ENCODE measurements at places on chromosomes 3 and 15.

- DNase-seq = no peak
These were observed 454.9 kb downstream of the IL5RA start for GRCh38 chr3:2655229-2655701.

- no peak for DNase-seq
These were observed 48.1 kb downstream of the ADAMTS7 start for GRCh38 chr15:78762985-78763795.

- DNase-seq = no peak
These were observed 21.4 kb downstream of the CCR1 start for GRCh38 chr3:46186471-46187340.

DNA sequence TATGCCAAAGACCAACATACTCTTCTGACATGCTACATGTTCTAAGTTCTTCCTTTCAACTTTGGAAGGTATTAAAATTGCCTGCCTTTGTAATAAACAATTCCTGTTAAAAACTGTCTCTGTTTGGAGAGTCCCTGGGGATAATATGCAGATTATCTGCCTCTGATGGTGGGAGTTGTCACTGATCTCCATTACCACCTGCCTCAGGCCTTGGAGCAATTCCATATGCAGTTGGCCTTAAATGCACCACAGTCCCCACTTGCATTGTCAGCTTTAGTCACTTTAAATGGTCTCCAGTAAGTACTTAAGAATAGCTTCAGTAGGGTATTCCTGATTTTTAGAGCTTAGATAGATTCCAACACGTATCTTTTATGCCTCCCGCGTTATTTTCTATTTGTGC is 121.1 kb upstream of the GOLIM4 start:
- DNase-seq = no peak

DNA sequence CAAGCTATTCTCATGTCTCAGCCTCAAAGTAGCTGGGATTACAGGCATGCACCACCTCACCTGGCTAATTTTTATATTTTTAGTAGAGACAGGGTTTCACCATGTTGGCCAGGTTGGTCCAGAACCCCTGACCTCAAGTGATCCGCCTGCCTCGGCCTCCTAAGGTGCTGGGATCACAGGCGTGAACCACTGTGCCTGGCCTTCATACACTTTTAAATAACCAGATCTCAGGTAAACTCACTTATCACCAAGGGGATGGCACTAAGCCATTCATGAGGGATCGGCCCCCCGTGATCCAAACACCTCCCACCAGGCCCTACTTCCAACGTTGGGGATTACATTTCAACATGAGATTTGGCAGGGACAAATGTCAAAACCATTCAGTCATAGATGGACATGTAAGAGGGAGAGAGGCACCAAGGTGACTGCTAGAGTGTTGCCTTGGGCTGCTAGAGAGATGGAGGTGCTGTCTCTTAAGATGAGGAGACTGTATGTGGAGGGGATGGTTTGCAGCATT is 13.3 kb upstream of the DOCK3 start:
- DNase-seq = no peak

- no peak for DNase-seq
These were observed 22.6 kb upstream of the MANF start for GRCh38 chr3:51362476-51362875.

GRCh38 chr3:98984024-98984423 is 82.5 kb upstream of the DCBLD2 start:
- no peak for DNase-seq

DNA sequence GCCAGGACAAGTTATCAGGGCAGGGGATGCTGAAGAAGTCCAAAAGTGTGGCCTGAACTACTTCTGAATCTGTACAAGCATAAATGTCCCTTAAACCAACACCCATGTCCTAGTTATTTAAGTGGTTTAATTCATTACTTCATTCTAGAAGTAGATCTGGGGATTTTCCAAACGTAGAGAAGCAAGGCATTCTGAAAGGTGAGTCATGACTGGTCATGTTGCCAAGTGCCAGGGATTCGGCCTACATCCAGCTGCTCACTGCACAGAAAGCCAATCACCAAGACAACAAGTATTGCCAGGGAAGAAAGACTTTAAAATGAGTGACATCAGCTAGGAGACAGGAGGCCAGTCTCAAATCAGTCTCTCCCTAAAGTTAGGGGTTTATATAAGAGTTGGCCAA is 396.6 kb downstream of the GABRB3 start:
- no peak for DNase-seq

GRCh38 chr3:192130534-192131132 is 596.7 kb downstream of the FGF12 start:
- DNase-seq = peak; percentile 3

GRCh38 chr15:83956887-83957286 is 278.7 kb upstream of the GOLGA6L4 start:
- no peak for DNase-seq

DNA sequence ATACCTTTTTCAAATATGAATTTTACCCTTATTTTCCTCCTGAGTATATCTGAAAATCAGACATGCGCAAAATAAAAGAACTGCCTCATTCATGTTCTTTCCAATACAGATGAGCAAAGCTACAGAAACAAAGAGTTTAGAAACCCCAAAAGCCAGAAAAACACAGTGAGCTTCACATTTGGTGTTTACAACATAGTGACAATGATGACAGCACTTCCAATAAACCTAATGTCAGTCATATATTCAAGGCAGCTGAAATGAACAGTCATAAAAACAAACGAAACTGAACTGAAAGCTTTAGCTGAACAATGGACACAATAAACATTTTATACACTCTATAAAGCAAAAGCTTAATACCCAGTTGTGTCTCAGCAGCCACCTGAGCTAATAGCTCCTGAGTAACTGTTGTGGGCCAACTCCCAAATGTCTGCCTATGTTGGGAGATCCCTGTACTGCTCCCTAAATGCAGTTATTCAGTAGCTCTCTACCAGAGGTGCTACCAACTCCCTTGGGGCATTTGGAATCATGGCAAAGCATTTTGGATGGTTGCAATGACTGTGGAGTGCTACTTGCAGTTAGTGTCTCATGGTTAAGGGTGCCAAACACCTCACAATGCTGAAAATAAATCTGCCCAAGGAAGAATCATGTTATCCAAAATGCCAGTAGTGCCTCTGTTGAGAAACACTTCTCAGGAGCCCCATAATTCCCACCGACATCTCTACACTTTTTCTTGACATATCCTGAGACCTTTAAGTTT is 131.5 kb downstream of the TGFBR2 start:
- DNase-seq = no peak

DNA sequence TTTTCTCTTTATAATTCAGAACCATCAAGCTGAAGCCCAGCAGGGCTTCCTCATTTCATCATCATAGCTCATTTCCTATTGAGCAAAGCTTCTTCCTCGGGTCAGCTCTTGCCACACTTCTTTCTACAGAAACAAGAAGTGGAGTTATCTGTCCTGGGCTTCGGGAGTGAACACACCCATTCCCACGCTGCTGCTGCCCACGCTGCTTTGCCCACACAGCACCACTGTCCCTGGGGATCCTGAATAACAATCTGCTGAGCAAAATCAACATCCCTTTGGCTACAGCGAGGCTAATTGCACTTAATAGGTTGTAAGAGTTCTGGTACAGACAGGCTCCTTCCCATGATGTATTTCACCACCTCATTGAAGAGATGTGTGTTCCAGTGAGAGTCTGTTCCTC is 23.7 kb downstream of the CEP19 start:
- no peak for DNase-seq

DNA sequence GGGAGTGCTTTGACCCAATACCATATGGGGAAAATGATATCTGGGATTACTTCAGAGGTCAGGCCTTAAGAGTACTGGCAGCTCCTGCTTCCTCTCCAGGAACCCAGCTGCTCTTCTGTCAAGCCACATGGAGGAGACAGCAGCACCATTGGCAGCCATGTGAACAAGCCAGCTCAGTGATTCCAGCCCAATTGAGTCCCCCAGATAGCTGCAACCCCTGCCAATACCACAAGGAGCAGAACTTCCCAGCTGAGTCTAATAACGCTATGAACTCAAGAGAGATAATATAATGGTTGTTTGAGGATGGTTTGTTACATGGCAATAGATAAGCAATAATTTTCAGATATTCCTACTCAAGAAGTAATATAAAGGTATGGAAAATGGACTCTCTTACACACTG is 126.8 kb upstream of the CPNE4 start:
- DNase-seq = no peak

GRCh38 chr3:13005301-13005700 is 67.9 kb downstream of the IQSEC1 start:
- DNase-seq = no peak

GRCh38 chr3:39254806-39255449 is 24.9 kb downstream of the CX3CR1 start:
- DNase-seq = no peak

- no peak for DNase-seq
These were observed 162.2 kb downstream of the VGLL4 start for GRCh38 chr3:11481556-11481955.

DNA sequence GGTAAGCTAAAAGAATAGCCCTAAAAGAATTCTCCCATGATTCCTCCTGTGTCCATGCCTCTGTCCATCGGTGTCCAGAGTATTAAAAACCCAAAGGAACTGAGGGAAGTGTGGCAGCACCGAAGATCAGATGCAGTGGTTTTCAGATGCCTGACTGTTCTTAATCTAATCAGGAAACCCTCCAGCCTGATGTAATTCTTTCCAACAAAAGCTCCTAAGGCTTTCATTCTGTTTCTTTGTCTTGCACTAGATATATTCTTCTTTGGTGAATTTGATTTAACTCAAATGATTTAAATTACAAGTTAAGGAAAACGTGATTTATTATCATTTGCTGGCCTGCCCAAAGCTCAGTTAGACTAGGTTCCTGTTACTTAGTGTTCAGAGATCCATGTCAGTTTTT is 71.2 kb downstream of the ARHGAP31 start:
- no peak for DNase-seq

DNA sequence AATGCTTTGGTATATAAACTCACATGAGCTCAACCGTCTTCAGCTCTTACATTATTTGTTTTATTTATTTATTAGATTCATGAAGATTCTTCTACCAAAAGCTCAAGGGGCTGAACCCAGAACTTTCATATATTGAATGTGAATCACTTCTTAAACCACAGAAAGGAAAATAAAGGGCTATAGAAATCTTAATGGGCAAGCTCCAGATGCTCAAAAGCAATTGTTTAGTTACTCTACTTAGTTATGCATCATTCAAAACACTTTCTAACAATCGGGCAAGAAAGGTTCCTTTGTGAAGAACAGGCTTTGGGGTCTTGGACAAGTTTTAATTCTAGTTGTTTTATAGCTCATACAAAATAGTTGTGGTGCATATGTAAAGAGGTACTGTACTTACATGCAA is 380.2 kb downstream of the TIGIT start:
- DNase-seq = no peak

- no peak for DNase-seq
These were observed 84.8 kb upstream of the ICE2 start for GRCh38 chr15:60563539-60564404.

GRCh38 chr3:5058471-5058951 is 63.6 kb upstream of the ARL8B start:
- no peak for DNase-seq

DNA sequence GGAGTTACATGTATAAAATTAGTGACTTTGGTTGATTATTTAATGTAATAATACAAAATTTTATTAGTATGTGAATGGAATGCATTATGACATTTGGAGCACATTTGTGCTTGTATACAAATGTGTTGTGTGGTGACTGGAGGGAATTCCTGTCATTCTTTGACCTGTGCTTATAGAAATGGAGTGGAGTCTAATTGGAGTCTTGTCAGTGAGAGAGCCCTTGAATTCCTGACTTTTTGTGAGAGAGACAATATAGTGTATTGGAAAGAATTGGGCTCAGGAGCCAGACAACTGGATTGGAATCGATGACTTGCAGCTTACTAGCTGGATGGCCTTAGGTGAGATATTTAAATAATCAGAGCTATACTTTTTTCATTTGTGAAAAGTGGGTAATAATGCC is 9.4 kb downstream of the TCF12 start:
- DNase-seq = peak; percentile 70

DNA sequence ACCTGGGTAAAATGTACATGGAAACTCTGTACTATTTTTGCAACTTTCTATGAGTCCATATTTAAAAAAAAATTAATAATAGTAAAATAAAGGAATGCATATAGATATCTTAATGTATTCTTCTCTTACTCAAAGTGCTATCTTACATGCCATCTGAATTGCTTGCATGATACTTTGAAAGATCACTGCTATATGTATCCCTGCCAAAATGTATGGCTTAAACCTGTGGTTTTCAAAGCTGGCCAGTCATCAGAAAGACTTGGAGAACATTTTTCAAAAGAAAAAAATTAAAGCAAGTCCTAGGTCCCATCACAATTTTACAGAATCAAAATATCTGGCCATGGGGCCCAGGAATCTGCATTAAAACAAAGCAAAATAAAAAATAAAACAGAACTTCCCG is 262.1 kb downstream of the LPP start:
- no peak for DNase-seq
